SJSA1 (cell line): ENCODE measurements at places on chromosomes 13 and 19. TPM values are rescaled to one million over a fixed set of nuclear protein-coding genes. Genes with fewer than 3 reads are reported as not detected.
A peak's percentile ranks its signal among the peaks of the same experiment; 100 is the strongest.

GRCh38 chr19:3365836-3366752 lies at the start of gene NFIC:
NFIC (plus strand) TSS chr19:3366583; CDS start chr19:3366637, 54 bp downstream.
- peak within 1 kb of the TSS; percentile 91 for H3K27ac ChIP-seq
- peak; percentile 82 for DNase-seq
- H3K36me3 ChIP-seq, result peaks cover 27% of the 10 kb centered on the region
- peaks cover 40% of the 10 kb centered on the region for H3K4me1 ChIP-seq
- no peaks in the 10 kb centered on the region for H3K27me3 ChIP-seq

DNA sequence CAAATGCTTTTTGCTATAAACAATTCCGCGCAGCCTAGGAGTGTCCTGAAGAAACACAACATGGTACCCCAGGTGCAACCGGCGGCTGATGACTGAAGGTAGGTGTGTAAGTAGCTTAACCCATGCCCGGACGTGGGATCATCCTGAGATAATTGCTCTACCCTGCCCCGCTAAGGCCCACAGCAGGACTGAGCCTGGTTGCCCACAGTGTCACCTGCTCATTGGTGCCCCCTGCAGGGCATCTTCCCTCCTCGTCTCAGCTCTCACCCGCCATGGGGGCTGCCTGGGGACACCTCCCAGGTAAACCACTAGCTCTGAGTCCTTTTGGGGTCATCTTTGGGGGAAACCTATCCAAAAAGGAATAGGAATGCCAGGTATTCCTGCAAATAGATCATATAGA lies 22.3 kb downstream of the TMEM161A start:
- H3K36me3 ChIP-seq, result no peaks in the 10 kb centered on the region
- H3K27ac ChIP-seq, result no peak overlapping the region
- H3K27me3 ChIP-seq, result no peaks in the 10 kb centered on the region
- H3K4me3 ChIP-seq, result no peak overlapping the region
- DNase-seq, result no peak
- H3K4me1 ChIP-seq, result peaks cover 6% of the 10 kb centered on the region

- H3K27ac ChIP-seq, result no peak overlapping the region
- H3K4me3 ChIP-seq, result no peak overlapping the region
- DNase-seq, result no peak
- H3K27me3 ChIP-seq, result no peaks in the 10 kb centered on the region
Observed at GRCh38 chr19:1947651-1948209, 6.8 kb downstream of the CSNK1G2 start.

DNAJC15 gene
- 20.7 and 25.2 TPM in 2 replicates for total RNA-seq

GRCh38 chr19:343941-344624 lies 513 bp downstream of the MIER2 start:
- peaks cover 34% of the 10 kb centered on the region for H3K4me1 ChIP-seq
- peak overlapping the region; percentile 62 for H3K27ac ChIP-seq
- no peaks in the 10 kb centered on the region for H3K27me3 ChIP-seq
- H3K4me3 ChIP-seq, result peak overlapping the region; percentile 85

- H3K4me1 ChIP-seq, result no peaks in the 10 kb centered on the region
- H3K36me3 ChIP-seq, result no peaks in the 10 kb centered on the region
- no peaks in the 10 kb centered on the region for H3K27me3 ChIP-seq
- DNase-seq, result no peak
- H3K27ac ChIP-seq, result no peak overlapping the region
- no peak overlapping the region for H3K4me3 ChIP-seq
Observed at GRCh38 chr13:22336460-22336859, 665.6 kb downstream of the FGF9 start.

OR7A5 gene
- total RNA-seq, result not detected in 2 replicates

CCNE1 gene
- total RNA-seq, result 23.0 and 24.4 TPM in 2 replicates

DNA sequence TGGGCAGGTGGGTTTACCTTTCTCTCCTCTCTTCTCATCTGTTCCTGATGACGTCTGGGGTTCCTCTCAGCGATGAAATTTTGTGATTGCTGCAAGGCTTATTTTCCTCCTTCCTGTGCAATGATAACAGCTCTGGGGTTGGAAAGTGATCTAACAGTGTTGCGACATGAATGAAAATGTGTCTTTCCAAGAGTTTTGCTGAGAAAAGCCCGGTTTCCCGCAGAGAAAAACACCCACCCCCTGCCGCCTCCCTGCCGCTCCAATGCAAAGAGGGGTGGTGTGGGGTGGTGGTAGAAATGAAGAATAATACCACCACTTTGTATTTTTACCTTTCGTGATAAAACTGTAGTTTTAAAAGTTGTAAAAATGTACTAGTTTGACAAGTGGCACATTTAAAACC lies 232.0 kb downstream of the OLFM4 start:
- no peak overlapping the region for H3K4me3 ChIP-seq
- no peaks in the 10 kb centered on the region for H3K36me3 ChIP-seq
- H3K27ac ChIP-seq, result no peak overlapping the region
- no peak for DNase-seq

NPAS1 gene
- total RNA-seq, result not detected in 2 replicates

GRCh38 chr19:37930416-37930815 lies 23.4 kb downstream of the SIPA1L3 start:
- no peak overlapping the region for H3K4me3 ChIP-seq
- H3K36me3 ChIP-seq, result peaks cover 10% of the 10 kb centered on the region
- no peaks in the 10 kb centered on the region for H3K27me3 ChIP-seq
- H3K4me1 ChIP-seq, result no peaks in the 10 kb centered on the region
- no peak for DNase-seq

AMER2 gene
- not detected in 2 replicates for total RNA-seq

DNA sequence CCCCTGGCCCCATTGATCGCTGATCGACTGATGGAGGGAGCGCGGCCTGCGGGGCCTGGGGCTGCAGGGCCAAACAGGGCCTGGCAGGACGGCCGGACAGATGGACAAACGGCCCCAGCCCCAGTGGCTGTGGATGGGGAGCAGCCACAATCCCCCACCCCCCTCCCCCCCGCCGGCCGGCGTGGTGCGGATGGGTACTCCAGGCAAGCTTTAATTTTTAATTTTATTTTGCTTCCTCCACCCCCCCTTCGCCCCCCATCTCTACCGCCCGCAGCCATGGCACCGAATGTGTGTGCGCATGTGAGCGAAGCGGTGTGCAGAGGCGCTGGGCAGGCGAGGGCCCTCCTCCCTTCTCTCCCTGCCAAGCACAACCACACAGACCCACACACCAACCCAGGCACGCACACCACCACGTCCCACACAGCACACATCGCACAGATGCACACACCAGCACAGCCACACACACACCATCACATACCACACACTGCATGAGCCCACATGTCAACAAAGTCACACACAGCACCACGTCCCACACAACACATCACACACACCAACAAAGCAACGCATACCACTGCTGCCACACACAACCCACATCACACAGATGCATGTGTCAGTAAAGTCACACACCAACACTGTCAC lies 12.4 kb downstream of the ERFL start:
- H3K36me3 ChIP-seq, result no peaks in the 10 kb centered on the region
- H3K4me1 ChIP-seq, result peaks cover 3% of the 10 kb centered on the region; the same call in 1 of the 2 replicates
- no peak overlapping the region for H3K4me3 ChIP-seq
- no peak overlapping the region for H3K27ac ChIP-seq
- peaks cover 56% of the 10 kb centered on the region for H3K27me3 ChIP-seq

GRCh38 chr19:50793558-50794065 lies 3.4 kb downstream of the ACP4 start:
- no peaks in the 10 kb centered on the region for H3K4me1 ChIP-seq
- H3K27me3 ChIP-seq, result no peaks in the 10 kb centered on the region
- no peak overlapping the region for H3K4me3 ChIP-seq
- no peak overlapping the region for H3K27ac ChIP-seq

- no peak overlapping the region for H3K27ac ChIP-seq
- no peak for DNase-seq
- H3K4me3 ChIP-seq, result no peak overlapping the region
- no peaks in the 10 kb centered on the region for H3K36me3 ChIP-seq
- no peaks in the 10 kb centered on the region for H3K4me1 ChIP-seq
Observed at GRCh38 chr13:111095031-111095840, 19.9 kb upstream of the ARHGEF7 start.

GRCh38 chr19:16002406-16003384 lies 53.9 kb downstream of the OR10H4 start:
- DNase-seq, result no peak
- no peaks in the 10 kb centered on the region for H3K36me3 ChIP-seq
- peaks cover 4% of the 10 kb centered on the region; the same call in 1 of the 2 replicates for H3K4me1 ChIP-seq
- H3K4me3 ChIP-seq, result peak overlapping the region; percentile 24; the same call in 1 of the 2 replicates

GRCh38 chr13:98492335-98493041 lies 84.4 kb downstream of the STK24 start:
- H3K36me3 ChIP-seq, result 0 out of 2 replicates have a peak, but pooled peaks cover 4% of the 10 kb centered on the region
- peaks cover 36% of the 10 kb centered on the region for H3K4me1 ChIP-seq
- no peak for DNase-seq
- no peak overlapping the region for H3K27ac ChIP-seq
- H3K27me3 ChIP-seq, result no peaks in the 10 kb centered on the region

KLK8 gene
- not detected in 2 replicates for total RNA-seq

DNA sequence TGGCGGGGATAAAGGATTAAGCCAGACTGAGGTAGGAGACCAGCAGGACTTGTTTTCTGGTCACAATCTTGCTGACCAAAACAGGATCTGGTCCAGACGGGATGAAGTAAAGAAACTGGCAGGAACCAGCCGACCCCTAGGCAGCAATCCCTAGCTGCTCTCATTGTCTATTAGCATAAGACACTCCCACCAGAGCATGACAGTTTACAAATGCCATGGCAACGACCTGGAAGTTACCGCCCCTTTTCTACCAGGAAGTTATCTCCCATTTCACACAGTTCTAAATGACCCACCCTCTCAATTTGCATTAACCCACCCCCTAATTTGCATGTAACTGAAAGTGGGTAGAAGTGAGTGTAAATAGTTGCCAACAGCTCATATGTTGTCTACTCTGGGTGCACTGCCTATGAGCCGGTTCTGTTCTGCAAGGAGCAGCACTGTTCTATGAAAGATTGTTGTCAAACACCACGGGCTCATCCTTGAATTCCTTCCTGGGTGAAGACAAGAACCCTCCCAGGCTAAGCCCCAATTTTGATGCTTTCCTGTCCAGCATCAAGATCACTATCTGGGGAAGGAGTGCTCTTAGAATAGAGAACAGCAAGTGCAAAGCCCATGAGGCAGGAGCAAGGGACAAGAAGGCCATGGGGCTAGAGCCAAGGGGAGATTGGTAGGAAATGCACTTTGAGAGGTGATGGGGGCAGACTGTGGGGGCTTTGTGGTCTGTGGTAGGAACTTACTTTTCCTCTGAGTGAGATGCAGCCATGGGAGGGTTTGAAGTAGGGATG lies 13.9 kb upstream of the FBXO27 start:
- H3K4me1 ChIP-seq, result no peaks in the 10 kb centered on the region; the same call in 1 of the 2 replicates
- no peak overlapping the region for H3K27ac ChIP-seq
- no peaks in the 10 kb centered on the region for H3K27me3 ChIP-seq

DNA sequence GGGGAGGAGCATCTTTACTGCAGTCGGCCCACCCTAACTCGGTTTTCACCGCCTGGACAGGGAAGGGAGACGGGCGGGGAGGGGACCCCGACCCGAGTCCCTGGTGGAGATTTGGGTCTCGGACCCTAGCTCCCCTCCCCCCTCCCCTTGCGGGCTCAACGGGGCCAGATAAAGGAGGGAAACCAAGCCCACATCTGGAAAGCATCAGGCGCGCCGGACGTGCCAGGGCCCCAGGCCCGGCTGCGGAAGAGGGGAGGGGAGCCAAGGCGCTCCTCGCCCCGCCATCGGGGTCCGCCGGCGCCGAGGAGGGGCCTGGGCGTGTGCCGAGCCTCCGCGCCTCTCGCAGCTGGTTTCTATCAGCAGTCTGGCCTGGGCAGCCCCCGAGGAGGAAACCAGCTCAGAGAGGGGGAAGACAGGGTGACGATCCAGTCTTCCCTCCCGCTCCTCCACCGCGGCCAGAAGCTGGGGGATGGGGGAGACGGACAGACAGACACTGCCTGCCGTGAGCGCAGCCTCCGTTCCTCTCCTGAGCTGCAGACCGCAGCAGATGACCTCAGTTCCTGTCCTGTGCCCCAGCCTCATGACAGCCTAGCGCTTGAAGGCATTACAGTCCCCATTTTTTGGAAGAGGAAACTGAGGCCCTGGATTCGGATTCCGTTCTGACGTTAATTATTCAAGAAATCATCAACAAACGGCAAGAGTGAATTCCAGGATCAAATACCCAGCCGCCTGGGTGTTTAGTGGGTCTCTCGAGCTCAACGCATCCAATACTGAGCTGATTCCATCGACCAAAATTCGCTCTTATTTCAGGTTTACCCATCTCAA lies 3.6 kb upstream of the GNG8 start:
- H3K4me3 ChIP-seq, result peak overlapping the region; percentile 42
- DNase-seq, result peak; percentile 74
- H3K36me3 ChIP-seq, result no peaks in the 10 kb centered on the region
- H3K27me3 ChIP-seq, result peaks cover 5% of the 10 kb centered on the region; the same call in 1 of the 2 replicates
- H3K27ac ChIP-seq, result 0 out of 2 replicates have a peak overlapping the region, but pooled peaks have one; percentile 10

DNA sequence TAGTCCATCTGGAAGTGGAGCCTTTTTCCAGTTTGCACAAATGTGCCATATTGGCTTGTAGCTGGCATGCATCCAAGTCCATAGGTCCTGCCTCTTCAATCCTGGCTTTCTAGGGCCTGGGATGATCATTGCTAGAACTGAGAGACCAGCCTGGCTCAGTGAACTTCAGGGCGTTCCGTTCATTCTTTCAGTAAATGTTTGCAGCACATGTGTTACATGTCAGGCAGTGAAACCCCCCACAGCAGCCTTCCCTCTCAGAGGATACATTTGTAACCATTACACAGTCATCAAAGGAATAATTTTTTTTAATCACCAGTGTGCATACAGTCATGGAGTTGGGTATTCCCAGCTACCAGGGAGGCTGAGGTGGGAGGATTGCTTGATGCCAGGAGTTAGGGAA lies 9.7 kb downstream of the FUT2 start:
- H3K27ac ChIP-seq, result no peak overlapping the region
- no peaks in the 10 kb centered on the region for H3K36me3 ChIP-seq
- no peak overlapping the region for H3K4me3 ChIP-seq
- no peaks in the 10 kb centered on the region for H3K4me1 ChIP-seq
- H3K27me3 ChIP-seq, result no peaks in the 10 kb centered on the region
- DNase-seq, result no peak

RGS9BP gene
- 0.05 TPM in 1 of 2 replicates, not detected in the other for total RNA-seq

PSG1 gene
- total RNA-seq, result 0.05 TPM in 1 of 2 replicates, not detected in the other

DNA sequence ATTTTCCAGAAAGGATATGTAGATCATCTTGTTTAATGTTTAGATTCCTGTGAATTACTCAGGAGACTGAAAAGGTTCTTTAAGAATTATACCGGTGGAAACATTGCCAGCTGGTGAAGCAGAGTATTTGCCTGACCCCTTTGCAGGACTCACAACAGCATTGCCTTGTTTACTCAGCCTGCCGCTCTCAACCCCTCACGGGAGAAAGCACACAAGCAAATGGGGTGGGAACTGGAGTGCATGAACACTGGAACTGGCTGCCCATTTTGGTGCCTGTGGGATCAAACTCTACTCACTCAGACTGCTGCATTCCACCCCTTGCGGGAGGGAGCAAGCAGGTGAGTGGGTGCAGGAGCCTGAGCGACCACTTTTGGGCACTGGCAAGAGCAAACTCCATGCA lies 804.7 kb upstream of the SLITRK1 start:
- H3K27ac ChIP-seq, result no peak overlapping the region
- DNase-seq, result no peak
- H3K4me1 ChIP-seq, result peaks cover 12% of the 10 kb centered on the region
- H3K36me3 ChIP-seq, result no peaks in the 10 kb centered on the region
- H3K4me3 ChIP-seq, result no peak overlapping the region
